ENCODE measurements at places on chromosomes 7 and 10.
A peak's percentile ranks its signal among the peaks of the same experiment; 100 is the strongest.

- no peak for DNase-seq
Observed at GRCh38 chr7:28984631-28985030, 26.5 kb upstream of the TRIL start.

DNA sequence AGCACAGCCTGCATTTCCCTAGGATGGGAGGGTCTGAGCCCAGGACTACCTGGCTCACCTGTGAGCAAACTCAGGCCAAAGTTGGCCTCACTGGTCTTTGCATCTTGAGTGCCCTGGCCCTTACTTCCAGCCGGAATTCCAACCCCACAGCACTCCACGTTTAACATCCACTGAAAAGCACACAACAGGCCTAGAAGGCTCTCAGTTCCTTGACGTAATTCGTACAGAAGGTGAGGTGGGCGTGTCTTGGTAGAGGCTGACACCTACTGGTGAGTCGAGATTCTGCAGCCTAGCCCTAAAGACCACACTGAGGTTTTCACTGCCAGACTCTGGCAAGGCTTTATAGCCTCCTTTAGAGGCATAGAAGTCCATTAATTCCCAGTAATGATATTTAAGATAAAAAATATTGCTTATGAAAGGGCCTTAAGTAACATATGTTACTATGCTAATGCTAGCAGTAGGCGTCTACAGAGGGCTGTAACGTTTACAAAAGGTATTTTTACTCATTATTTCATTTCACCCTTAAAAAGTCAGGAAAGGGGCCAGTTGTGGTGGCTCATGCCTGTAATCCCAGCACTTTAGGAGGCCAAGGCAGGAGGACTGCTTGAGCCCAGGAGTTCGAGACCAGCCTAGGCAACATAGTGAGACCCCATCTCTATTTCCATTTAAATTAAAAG, 95.8 kb downstream of the HIP1 start:
- DNase-seq = peak; percentile 41

DNA sequence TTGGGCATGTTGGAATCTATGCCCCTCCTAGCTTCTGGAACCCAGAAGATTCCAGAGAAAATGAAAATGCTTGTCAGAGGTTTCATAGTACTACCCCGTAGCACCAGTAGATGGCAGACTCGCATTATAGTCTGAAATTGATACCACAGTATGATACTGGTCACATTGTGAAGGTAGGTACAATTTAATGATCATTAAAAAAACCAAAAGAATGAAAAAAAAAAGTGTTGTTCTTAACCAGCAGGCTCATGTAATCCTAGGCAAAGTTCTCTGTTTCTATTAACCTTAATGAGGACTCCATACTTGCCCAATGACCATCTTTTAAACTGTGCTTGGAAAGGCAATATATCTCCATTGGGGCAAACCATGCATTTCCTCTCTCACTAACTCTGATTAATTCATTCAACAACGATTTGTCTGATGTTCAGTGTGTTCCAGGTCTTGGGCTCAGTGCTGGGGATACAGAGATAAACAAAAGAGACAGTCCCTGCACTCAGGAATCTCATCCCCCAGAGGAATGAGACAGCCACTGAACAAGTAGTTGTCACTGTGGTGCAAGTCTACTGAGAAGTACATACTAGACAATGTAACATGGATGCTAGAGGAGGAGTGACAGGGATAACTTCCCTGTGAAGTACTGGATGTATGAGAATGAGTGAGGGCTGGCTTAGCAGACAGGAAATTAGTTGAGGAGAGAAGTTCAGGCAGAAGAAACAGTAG, 223.5 kb upstream of the PHYHIPL start:
- DNase-seq = no peak

- no peak for DNase-seq
Observed at GRCh38 chr10:18151356-18151890, 11.2 kb downstream of the CACNB2 start.

DNA sequence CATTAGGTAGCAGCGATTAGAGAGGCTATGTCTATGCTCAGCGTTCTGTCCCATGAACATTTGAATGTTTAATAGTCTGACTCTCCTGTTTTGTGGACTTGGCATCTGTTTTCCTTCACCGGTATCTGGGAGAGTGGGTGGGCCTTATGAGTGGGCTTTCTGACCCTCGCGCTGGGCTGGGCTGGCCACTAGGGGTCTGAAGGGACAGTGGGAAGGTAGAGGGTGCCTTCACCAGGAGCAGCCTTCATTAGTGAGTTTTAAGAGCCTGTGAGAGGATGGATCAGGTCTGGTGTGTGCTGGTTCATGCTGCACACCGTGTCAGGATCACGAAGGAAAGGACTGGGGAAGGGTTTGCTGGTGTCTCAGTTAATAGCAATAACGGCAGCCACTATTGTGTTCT, 33.4 kb downstream of the DCLRE1A start:
- DNase-seq = no peak
